ENCODE measurements at places on chromosomes 5 and 9.
A peak's percentile ranks its signal among the peaks of the same experiment; 100 is the strongest.

DNA sequence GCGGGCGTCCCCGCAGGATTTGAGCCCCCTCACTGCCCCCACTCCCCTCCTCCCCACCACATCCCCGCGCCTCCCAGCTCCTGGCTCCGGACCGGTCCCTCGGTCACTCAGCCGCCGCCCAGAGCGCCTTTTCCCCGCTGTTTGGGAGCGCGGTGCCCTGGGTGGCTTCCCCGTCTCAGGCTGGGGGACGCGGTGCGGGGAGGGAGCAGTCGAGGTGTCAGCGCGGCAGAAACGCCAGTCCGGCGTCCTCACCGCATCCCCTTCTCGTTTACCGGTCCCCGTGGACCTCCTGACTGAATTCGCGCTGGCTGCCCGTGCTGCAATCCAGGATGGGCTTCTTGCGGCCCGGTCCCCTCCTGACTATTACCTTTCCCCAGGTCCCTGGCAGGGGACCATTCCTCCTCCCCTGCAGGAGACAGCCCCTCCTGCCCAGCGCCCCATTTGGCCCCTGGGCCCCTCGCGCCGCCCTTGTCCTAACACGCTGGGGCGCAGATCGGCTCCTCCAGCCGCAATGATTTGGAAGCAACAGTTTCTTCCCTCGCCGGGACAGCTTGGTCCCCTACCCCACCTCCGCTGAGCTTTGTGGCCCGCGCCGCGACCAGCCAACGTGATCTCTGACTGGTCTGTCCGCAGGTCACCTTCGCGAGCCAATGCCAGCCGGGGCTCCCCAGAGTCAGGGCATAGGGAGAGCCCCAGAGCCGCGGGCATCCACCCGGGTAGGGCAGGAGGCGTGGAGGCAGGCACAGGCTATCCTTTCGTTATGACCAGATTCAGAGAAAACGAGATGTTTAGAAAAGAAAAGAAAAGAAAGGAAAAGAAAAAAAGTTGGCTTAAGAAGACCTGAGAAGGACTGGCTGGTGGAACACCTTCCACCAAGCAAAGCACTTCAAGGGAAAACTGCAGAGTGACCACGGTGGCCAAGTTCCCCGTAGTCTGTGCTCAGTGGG lies 1.2 kb downstream of the ANKRD33B start:
- peak; percentile 7 for DNase-seq
- H3K27ac ChIP-seq = no peak overlapping the region

GRCh38 chr9:91865041-91865440 lies 85.0 kb downstream of the ROR2 start:
- no peaks in the 10 kb centered on the region for H3K27me3 ChIP-seq
- no peaks in the 10 kb centered on the region for H3K4me1 ChIP-seq
- no peak for DNase-seq
- no peak overlapping the region for H3K27ac ChIP-seq
- H3K4me3 ChIP-seq = no peak overlapping the region

- H3K36me3 ChIP-seq = no peaks in the 10 kb centered on the region
- DNase-seq = no peak
- H3K27me3 ChIP-seq = no peaks in the 10 kb centered on the region
- no peak overlapping the region for H3K4me3 ChIP-seq
- peaks cover 6% of the 10 kb centered on the region for H3K4me1 ChIP-seq
These were observed 8.9 kb downstream of the CFAP95 start for GRCh38 chr9:69829484-69829883.

- peaks cover 5% of the 10 kb centered on the region for H3K36me3 ChIP-seq
- no peaks in the 10 kb centered on the region for H3K27me3 ChIP-seq
- H3K27ac ChIP-seq = no peak overlapping the region
- H3K4me1 ChIP-seq = no peaks in the 10 kb centered on the region
- no peak overlapping the region for H3K4me3 ChIP-seq
These were observed 28.4 kb upstream of the SUSD1 start for GRCh38 chr9:112203536-112203935.

- H3K4me1 ChIP-seq = peaks cover 81% of the 10 kb centered on the region
- peak overlapping the region; percentile 25 for H3K4me3 ChIP-seq
- no peaks in the 10 kb centered on the region for H3K36me3 ChIP-seq
- H3K27me3 ChIP-seq = no peaks in the 10 kb centered on the region
These were observed 20.6 kb upstream of the IL7R start for GRCh38 chr5:35835796-35836742.

DNA sequence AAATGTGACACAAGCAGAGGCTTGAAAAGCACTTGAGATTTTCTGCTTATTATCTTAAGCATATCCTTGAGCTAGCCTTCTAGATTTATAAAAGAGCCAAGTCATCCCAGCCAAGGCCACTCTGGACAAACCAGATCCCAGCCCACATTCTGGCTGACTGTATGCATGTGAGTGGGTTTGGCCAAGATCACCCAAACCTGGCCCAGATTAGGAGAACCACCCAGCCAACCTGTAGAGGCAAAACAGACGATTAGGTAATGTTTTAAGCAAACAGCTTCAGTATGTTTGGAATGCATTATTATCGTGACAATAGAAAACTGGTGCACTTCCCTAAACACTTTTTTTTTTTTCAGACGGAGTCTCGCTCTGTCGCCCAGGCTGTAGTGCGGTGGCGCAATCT lies 151.9 kb downstream of the SPATA31D1 start:
- H3K27ac ChIP-seq = no peak overlapping the region
- H3K4me1 ChIP-seq = no peaks in the 10 kb centered on the region
- no peak for DNase-seq
- no peak overlapping the region for H3K4me3 ChIP-seq
- no peaks in the 10 kb centered on the region for H3K36me3 ChIP-seq

DNA sequence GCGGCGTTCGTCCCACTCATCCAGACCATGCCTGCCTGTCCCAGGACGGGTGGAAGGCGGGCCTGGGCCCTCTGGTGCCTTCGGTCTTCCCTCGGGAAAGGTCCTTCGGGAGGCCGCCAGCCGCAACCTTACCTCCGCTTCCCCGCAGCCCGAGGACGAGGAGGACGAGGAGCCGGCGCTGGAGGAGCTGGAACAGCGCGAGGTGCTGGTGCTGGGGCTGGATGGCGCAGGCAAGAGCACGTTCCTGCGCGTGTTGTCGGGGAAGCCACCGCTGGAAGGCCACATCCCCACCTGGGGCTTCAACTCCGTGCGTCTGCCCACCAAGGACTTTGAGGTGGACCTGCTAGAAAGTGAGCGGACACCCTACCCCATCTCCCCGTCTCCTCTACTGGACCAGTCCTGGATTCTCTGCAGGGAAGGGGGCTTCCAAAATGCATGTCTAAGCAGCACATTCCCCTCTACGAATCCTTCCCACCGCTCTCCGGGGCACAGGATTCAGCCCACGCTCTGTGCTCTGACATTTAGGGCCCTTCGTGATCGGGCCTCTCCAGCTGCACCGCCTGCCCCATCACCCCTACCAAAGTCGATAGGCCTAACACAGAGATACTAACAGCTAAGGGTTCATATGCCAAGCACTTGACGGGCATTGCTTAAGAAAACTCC lies 1.1 kb downstream of the ARL10 start:
- H3K27me3 ChIP-seq = no peaks in the 10 kb centered on the region
- H3K4me3 ChIP-seq = no peak overlapping the region
- peaks cover 15% of the 10 kb centered on the region for H3K4me1 ChIP-seq
- no peaks in the 10 kb centered on the region for H3K36me3 ChIP-seq
- DNase-seq = no peak
- H3K27ac ChIP-seq = no peak overlapping the region

GRCh38 chr9:107760469-107761242 lies 271.1 kb upstream of the KLF4 start:
- H3K4me1 ChIP-seq = no peaks in the 10 kb centered on the region
- no peak overlapping the region for H3K4me3 ChIP-seq
- no peak for DNase-seq
- no peak overlapping the region for H3K27ac ChIP-seq
- H3K27me3 ChIP-seq = no peaks in the 10 kb centered on the region

DNA sequence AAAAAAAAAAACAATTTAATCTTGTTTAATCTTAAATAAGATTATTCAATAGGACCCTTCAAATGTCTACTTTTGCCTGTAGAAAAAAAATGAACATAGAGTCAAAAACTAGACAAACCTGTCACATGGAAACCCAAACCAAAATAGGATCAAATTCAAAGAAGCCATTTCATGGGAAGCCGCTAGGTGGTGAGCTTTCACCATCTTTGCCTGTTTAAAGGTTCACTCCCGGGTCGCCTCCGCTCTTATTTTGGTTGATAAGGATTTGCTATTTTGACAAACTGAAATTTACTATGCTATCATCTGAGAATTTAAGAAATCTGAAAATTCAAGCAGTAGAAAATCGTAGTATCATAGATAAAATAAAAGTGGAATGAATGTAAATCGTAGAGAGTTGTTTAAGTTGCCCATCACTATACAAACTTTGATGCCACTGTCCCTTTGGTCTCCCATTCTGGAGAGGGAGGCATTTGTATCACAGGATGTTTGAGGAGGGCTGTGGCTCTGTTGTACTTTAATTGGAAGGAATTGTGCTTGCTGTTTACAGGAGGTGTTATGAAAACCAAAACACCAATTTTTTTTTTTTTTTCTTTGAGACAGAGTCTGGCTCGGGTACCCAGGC lies 43.5 kb upstream of the DNAH5 start:
- no peak overlapping the region for H3K4me3 ChIP-seq
- no peaks in the 10 kb centered on the region for H3K36me3 ChIP-seq
- no peak overlapping the region for H3K27ac ChIP-seq
- no peaks in the 10 kb centered on the region for H3K4me1 ChIP-seq
- no peaks in the 10 kb centered on the region for H3K27me3 ChIP-seq
- no peak for DNase-seq

GRCh38 chr9:131534721-131535237 lies 3.7 kb upstream of the UCK1 start:
- no peak overlapping the region for H3K27ac ChIP-seq
- no peaks in the 10 kb centered on the region for H3K27me3 ChIP-seq
- peaks cover 47% of the 10 kb centered on the region for H3K4me1 ChIP-seq
- no peaks in the 10 kb centered on the region for H3K36me3 ChIP-seq

DNA sequence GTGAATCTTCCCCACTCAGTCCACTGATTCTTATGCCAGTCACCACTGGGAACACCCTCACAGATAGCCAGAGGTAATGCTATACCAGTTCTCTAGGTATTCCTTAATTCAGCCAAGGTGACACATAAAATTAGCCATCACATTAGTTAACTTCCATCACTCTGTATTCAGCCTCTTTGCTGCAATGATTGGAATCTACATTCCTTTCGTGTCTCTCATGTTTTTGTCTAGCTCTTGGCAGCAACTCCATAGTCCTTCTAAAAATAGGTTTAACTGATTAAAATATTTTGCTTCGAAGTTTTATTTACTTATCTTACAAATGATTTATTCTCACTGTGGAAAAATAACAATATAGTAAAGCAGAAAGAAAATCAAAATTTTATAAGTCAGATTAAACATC lies 19.6 kb upstream of the RNF20 start:
- H3K36me3 ChIP-seq = no peaks in the 10 kb centered on the region
- no peak for DNase-seq
- H3K27me3 ChIP-seq = no peaks in the 10 kb centered on the region
- no peak overlapping the region for H3K27ac ChIP-seq
- H3K4me3 ChIP-seq = no peak overlapping the region

DNA sequence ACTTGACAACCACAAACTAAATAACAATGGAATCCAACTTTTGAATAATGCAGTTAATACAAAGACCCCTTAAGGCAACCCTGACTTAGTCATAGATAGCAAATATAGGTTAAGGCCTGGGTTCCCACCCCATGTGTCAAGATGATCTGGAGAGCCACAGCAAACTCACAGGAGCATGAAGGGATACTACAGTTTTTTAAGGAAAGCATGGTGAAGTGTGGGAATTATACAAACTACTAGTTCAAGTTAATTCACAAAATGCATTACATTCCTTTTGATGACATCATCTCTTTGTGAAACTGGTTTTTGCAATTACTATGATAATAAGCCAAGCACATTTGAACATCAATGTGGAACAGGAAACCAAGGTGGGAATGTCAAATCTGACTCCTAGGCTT lies 50.6 kb downstream of the LHFPL2 start:
- H3K27me3 ChIP-seq = no peaks in the 10 kb centered on the region
- no peak overlapping the region for H3K4me3 ChIP-seq

GRCh38 chr9:94881023-94881422 lies 154.5 kb downstream of the AOPEP start:
- H3K27ac ChIP-seq = no peak overlapping the region
- H3K4me1 ChIP-seq = peaks cover 12% of the 10 kb centered on the region
- no peak for DNase-seq
- no peaks in the 10 kb centered on the region for H3K27me3 ChIP-seq
- H3K4me3 ChIP-seq = no peak overlapping the region
- H3K36me3 ChIP-seq = no peaks in the 10 kb centered on the region

GRCh38 chr5:153256-153655 lies 38.0 kb upstream of the LRRC14B start:
- no peak overlapping the region for H3K27ac ChIP-seq
- no peaks in the 10 kb centered on the region for H3K27me3 ChIP-seq
- DNase-seq = no peak
- no peaks in the 10 kb centered on the region for H3K36me3 ChIP-seq
- H3K4me1 ChIP-seq = no peaks in the 10 kb centered on the region

DNA sequence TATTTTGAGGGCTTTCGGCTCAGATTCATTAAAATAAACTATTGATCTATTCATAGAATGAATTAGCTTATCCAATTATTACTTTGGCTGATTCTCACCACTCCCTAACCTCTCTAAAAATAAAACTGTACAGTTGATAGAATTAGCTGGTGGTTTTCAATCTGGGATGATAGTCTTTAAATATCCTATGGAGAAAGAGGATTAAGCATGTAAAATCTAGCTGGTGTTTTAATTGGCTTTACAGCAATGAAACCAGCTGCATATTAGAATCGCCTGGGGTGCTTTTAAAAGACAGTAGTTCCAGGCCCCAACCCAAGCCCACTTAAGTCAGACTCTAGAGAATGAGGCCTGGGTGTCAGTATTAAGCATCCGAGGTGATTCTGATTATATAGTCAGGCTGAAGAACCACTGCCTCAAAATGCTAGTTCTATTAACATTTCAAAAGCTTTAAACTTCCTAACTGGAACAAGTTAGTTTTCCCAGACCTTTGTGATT lies 95.1 kb downstream of the MAP1B start:
- no peak overlapping the region for H3K27ac ChIP-seq
- H3K4me1 ChIP-seq = no peaks in the 10 kb centered on the region
- no peaks in the 10 kb centered on the region for H3K27me3 ChIP-seq
- DNase-seq = no peak
- no peak overlapping the region for H3K4me3 ChIP-seq

GRCh38 chr5:179131321-179131835 lies 71.2 kb downstream of the ZNF354C start:
- no peaks in the 10 kb centered on the region for H3K4me1 ChIP-seq
- H3K4me3 ChIP-seq = no peak overlapping the region
- H3K27me3 ChIP-seq = no peaks in the 10 kb centered on the region
- no peak for DNase-seq
- H3K36me3 ChIP-seq = no peaks in the 10 kb centered on the region
- no peak overlapping the region for H3K27ac ChIP-seq

- no peaks in the 10 kb centered on the region for H3K4me1 ChIP-seq
- no peak overlapping the region for H3K27ac ChIP-seq
- no peaks in the 10 kb centered on the region for H3K36me3 ChIP-seq
- no peak overlapping the region for H3K4me3 ChIP-seq
- no peaks in the 10 kb centered on the region for H3K27me3 ChIP-seq
- no peak for DNase-seq
These were observed 101.0 kb upstream of the SH3GL2 start for GRCh38 chr9:17477816-17478215.

- H3K36me3 ChIP-seq = no peaks in the 10 kb centered on the region
- no peak overlapping the region for H3K27ac ChIP-seq
- H3K27me3 ChIP-seq = no peaks in the 10 kb centered on the region
These were observed 1697.1 kb upstream of the NUDT12 start for GRCh38 chr5:105259581-105260217.

GRCh38 chr5:110265162-110265561 lies 461.3 kb downstream of the TMEM232 start:
- no peak overlapping the region for H3K27ac ChIP-seq
- no peak overlapping the region for H3K4me3 ChIP-seq
- DNase-seq = no peak
- no peaks in the 10 kb centered on the region for H3K36me3 ChIP-seq

Measured in CD8-positive, alpha-beta memory T cell (primary cell).